MV-4-11 (cell line): ENCODE measurements at places on chromosomes 13 and 19.

DNA sequence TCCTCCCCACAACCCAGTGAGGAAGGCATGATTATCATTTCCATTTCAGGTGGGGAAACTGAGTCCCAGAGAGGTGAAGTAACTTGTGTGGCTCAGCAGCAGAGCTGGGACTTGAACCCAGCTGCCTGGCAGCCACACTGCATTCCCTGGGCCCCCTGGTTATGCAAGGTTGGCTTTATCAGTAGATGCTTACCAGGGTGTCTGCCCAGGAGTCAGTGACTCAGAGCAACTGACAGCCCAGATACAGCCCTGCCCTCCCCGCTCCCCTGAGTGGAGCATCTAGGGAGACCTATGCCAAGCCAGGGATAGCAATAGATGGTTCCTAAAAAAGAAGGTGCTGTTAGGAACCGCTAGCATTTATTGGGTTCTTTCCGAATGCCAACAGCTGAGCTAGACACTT lies 5.9 kb downstream of the IGLON5 start:
- DNase-seq: peak; percentile 37

DNA sequence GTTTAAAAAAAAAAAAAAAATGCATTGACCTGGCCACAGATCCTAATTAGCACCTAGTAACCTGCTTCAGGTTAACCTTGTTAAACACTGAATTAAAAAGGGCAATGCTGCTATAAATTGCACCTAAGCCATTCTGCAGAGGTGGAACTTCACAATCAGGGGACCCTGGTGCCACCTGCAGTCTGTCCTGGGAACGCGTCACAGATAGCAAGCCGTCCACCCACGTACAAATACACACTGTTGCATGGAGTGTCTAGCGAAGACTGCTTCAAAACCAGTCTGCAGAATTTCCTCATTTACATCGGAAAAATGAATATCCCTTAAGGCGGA lies 169.3 kb downstream of the COL4A1 start:
- no peak for DNase-seq

- no peak for DNase-seq
Observed at GRCh38 chr19:38298821-38299680, 5.0 kb upstream of the C19orf33 start.

DNA sequence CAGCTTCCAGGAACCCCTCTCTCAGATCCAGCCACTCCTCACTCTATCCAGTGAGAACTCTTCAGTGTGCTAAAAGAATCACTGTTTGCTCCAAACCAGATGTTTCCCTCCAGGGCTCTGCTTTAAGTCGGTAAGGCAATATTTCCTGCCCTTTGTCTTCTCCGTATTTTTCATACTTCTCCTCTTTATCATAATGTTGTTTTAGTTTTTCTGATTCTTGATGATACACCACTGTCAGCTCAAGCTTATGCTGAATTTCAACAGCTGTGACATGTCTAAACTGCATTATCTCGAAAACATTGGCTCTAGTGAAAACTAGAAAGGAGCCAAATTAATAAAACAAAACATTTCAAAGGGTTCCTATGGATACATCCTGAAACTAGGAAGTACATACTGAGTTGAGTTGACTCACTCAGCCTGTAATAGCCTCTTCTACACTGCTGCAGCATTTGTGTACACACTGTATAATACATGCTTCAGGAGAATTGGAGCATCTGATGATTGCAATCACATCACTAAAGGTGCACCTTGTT lies 39.8 kb downstream of the GPR180 start:
- peak; percentile 8 for DNase-seq

GRCh38 chr13:81458170-81458569 lies 1117.2 kb upstream of the SPRY2 start:
- DNase-seq: no peak

- DNase-seq: peak; percentile 12
Observed at GRCh38 chr13:44904967-44905366, 84.3 kb downstream of the NUFIP1 start.

DNA sequence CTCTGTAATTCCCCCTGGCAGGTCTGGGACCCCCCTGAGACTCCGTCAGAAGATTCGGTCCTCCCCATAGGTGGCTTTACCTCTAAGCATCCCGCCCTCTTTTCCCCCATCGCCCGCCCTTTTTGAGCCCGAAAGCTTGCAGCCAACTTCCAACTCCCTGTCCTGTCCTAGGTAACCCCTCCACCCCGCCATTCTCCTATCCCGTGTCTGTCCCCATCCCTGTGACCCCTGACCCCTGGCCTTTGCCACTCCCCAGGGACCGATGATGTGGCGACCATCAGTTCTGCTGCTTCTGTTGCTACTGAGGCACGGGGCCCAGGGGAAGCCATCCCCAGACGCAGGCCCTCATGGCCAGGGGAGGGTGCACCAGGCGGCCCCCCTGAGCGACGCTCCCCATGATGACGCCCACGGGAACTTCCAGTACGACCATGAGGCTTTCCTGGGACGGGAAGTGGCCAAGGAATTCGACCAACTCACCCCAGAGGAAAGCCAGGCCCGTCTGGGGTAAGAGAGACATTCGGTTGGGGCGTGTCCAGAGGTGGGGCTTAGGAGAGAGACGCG lies 488 bp downstream of the RCN3 start:
- DNase-seq: no peak

DNA sequence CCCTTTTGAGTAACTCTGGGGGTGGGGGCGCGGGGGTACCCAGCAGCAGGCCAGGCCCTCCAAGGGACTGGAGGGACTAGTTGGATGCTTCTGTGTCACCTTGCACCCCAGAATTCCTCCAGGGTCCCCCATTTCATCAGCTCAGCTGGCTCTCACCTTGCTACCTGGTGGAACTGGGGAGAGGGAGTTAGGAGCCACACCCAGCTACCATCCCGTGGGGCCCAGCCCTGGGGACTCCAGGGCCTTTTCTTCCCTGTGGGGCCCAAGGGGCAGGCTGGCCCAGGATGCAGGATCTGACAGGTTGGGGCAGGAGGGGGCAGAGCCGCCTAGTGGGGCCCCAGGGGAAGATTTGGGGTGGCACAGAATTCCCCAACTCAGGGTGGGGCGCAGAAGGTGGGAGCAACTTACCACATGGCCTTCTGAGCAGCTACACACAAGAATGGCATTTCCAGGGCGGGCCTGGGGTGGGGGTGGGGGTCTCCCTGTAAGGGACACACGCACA lies 32.8 kb upstream of the NANOS3 start:
- DNase-seq: no peak

DNA sequence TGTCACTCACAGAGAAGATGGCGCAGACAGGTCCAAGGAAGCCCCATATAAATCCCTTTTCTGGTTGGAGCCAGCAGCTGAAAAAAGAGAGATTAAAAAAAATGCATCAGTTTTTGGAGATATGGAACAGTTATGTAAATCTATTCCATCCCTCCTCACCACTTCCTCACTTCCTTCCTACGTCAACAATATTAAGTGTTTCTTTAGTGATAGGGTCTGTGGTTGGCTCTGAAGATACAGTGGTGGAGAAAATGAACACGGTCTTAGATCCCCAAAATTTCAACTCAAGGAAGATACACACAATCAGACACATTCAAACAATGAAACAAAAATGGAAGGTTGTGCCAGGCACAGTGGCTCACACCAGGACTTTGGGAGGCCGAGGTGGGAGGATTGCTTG lies 31.5 kb downstream of the ADGRE2 start:
- DNase-seq: no peak

- peak; percentile 100 for DNase-seq
Observed at GRCh38 chr19:50341091-50341564, 12.0 kb upstream of the KCNC3 start.

DNA sequence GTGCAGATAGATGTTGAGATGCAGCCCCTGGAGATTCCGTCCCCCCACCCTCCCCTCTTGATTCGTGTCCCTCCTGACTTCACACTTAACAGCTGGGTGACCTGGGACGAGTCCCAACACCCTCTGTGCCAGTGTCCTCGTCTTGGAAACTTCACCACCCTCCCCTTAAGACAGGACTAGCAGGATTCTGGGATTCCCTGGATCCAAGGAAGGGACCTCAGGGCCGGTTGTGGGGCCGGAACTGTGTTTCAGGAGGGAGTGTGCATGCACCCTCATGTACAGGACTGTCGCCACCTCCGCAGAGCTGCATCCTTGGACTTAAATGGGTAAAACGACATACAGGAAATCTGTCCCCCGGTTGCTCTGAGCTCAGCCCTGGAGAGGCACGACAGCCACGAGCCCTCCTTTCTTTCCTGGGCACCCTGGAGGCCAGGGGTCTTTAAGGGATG lies 990 bp downstream of the MYO9B start:
- no peak for DNase-seq

DNA sequence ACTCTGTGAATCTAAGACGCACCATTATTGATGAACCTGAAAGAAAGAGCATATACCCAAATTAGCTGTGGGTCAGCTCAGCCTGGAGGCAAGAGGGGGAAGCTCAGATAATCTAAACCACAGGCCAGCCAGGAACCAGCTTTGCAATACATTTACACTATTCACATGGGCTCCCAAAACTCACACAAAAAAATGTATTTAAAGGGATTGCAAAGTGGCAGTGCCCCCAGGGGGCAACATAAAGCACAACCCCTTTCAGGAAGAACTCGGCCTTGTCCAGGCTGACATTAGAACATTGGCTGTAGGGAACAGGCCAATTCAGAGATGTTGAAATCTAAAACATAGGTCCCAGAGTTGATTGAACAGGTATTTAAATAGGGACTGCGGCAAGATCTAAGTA lies 3.2 kb upstream of the PROZ start:
- peak; percentile 29 for DNase-seq

GRCh38 chr13:50831512-50831911 lies 12.0 kb downstream of the DLEU7 start:
- no peak for DNase-seq

DNA sequence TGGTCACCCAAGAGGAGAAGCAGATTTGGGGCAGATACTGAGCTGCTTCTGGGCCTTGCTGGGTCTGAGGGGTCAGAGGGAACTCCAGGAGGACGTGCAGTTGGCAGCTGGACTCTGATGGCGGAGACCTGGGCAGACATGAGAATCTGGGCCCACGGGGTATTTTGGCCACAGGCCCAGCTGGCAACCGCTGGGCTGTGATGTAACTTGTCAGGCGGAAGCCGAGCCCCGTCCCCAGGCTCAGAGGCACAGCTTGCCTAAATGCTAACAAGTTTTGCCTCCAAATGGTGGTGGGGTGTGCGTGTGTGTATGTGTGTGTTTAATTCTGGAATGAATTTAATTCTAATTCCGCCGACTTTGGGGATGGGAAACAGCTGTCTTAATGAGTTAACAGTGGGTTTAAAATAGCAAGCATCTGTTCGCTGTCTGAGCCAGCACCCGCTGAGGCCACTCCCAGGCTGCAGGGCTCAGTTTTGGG lies 11.6 kb downstream of the ZNRF4 start:
- DNase-seq: no peak

DNA sequence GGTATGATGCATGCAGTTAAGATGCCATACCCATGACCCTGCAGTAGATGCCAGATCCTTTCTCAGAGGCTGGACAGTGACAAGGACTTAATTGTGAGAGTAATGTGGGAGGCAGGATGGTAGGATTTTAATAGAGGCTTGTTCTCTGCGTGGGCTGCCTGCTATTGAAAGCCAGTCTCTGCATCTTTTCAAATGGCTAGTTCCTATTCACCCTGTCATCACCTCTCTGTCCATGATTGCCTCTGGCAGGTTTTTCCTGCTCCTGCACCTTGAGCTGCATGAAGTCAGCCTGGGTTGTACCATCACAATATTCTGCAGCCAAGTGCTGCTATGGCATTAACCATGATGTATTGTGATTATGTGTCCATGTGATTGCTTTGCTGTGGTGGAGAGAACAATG lies 440.5 kb downstream of the ITGBL1 start:
- DNase-seq: no peak
